ENCODE measurements at places on chromosomes 4 and X. TPM values are rescaled to one million over a fixed set of nuclear protein-coding genes. Genes with fewer than 3 reads are reported as not detected.

Gene PDCL2
- total RNA-seq, result not detected

- no peak for DNase-seq
Measured at GRCh38 chr4:130257271-130257670, 1161.3 kb downstream of the C4orf33 start.

Gene CNKSR2
- 9.5 TPM for total RNA-seq

DNA sequence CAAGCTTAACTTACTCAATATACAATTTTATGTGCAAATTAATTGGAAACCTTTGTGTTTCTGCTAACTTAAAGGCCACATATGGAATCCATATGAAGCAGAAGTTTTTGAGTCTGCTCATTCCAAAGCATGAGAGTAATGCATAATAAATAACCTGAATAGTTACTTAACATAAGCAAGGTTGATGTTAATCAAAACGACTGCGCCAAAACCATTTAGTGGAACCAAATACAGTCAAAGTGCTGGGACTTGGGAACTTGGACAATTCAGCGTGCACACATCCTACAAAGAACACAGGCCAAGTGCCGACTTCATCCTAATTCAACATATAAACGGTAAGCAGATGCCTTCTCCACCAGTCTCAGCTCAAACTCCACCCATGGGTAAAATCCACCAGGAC, 17.0 kb downstream of the TSPAN5 start:
- DNase-seq, result no peak

GRCh38 chr4:1579001-1579900, 104.9 kb downstream of the FAM53A start:
- peak; percentile 42 for DNase-seq

- DNase-seq, result no peak
Measured at GRCh38 chr4:123564758-123565346, 168.3 kb downstream of the SPRY1 start.

- no peak for DNase-seq
Measured at GRCh38 chrX:23871905-23872546, 35.7 kb downstream of the APOO start.

DNA sequence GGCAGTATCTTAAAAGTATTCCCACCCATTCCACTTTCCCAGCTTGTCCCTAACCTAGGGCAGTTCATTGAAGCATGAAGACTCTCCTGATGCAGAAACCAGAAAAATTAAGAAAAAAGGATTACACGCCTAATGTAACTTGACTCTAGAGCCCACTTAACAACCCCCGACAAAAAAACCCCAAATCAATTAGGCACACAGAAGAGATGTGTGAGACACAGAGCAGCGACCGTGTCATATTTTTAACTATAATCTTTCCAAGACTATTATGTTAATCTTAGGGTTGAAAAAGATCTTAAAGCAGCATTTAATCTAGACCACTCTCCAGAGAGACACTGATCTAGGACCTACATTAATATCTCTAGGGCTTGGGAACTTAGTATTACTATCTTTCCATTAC, 1.3 kb downstream of the YTHDC1 start:
- DNase-seq, result no peak

DNA sequence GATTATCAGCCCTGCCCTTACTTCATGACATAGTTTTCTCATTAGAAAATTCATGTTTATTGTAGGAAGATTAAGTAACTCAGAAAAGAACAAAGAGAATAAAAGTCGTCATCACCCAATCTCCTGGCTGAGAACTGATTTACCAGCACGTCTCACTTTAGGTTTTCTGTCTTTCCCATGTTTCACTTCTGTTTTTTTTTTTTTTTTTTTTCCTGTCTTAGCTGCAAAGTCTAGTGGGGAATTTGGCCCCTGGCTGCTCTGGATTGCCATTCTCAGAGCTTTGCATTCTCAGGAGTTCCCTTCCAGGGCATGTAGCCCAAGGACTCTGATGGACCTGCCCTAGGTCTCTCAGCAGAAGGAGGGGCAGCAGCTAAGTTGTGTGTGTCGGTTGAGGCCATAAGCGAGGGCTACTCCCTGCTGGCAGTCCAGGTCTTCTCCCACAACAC, 57.8 kb downstream of the TMEM131L start:
- DNase-seq, result no peak

Gene CLIC2
- total RNA-seq, result 17.5 TPM

Gene RENBP
- 24.3 TPM for total RNA-seq

GRCh38 chrX:31366041-31366440, 294.2 kb upstream of the FTHL17 start:
- no peak for DNase-seq

DNA sequence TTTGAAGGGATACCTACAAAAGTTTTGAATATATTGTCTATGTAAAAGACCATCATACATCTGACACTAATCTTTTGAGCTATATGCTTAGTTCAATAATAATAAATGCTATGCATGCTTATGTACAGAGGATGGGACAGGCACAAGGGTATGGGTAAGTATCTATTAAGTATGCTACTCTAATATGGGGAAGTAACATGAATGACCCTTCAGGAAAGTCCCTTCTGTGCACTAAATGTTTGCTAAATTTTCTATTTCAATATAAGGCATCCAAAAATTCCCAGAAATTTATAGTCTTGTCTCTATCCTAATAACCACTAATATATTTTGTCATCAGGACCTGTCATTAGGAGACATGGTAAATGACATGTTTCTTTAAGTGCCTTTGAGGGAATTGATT, 19.0 kb downstream of the ATP8A1 start:
- no peak for DNase-seq

- no peak for DNase-seq
Measured at GRCh38 chr4:128162434-128162833, 101.3 kb downstream of the LARP1B start.

GRCh38 chr4:161920304-161921052, 243.3 kb downstream of the FSTL5 start:
- no peak for DNase-seq

GRCh38 chr4:123017078-123017477, 94.7 kb upstream of the NUDT6 start:
- DNase-seq, result no peak

Gene HMX1
- total RNA-seq, result not detected

- DNase-seq, result no peak
Measured at GRCh38 chr4:40157436-40157835, 39.4 kb upstream of the RHOH start.

Gene RASL11B
- 1.7 TPM for total RNA-seq

GRCh38 chr4:128579154-128579853, 230.2 kb upstream of the JADE1 start:
- DNase-seq, result no peak
